Right lung (tissue), 10 donors: ENCODE measurements at places on chromosomes 1 and 21. TPM values are rescaled to one million over a fixed set of nuclear protein-coding genes. Genes with fewer than 3 reads are reported as not detected.

DNA sequence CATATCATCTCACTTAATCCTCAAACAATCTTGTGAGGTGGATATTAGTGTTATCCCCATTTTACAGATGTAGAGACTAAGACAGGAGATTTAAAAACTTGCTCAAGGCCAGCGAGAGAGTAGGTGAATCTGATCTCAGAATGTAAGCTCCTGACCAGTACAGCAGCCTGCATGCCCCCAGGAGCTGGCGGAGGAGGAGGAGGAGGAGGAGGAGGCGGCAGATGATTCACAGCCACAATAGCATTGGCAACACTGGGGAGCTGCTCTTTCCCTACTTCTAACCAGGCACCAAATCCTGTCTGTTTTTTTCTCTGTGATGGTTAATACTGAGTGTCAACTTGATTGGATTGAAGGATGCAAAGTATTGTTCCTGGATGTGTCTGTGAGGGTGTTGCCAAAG is 243.2 kb downstream of the ATG4C start:
- no peak for DNase-seq

Gene DMRTA2
- polyA plus RNA-seq: not detected

DNA sequence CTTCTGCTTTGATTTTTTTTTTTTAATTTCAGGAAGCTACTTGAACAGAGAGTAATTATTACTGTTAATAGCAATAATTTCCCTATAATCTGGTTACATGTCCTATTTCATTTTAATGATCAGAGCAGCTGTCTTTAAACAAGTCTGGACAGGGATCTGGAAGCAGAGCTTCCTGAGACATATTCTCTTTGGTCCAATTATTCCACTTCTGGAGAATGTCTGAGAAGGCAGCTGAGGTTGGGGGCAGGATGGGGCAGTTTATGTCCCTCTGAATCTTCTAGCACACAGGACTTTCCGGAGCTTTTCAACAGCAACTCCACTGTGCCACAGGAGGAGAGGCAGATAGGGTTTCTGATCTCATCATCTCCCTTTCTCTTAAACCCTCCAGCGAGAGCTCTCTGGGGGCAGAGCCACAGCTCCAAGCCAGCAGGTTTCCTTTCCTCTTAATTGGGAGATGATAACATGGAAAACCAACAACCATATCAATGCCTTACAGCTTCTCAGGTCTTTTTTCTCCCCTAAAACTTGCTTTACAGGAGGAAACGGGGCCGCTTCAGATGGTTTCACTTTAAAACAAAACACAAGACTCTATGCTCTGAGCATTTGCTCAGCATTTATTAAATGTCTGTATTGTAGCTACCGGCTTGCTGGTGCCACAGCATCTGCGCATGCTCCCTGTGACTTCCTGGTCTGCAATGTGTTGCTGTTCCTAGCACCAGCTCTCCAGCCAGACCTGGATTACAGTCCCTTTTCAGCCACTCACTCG is 425.7 kb upstream of the USP24 start:
- no peak for DNase-seq

Gene HEYL
- 33.1 TPM for polyA plus RNA-seq

Gene B3GALT5
- 1.2 TPM for polyA plus RNA-seq

Gene C4BPB
- polyA plus RNA-seq: 0.49 TPM

Gene SLAMF9
- not detected for polyA plus RNA-seq

DNA sequence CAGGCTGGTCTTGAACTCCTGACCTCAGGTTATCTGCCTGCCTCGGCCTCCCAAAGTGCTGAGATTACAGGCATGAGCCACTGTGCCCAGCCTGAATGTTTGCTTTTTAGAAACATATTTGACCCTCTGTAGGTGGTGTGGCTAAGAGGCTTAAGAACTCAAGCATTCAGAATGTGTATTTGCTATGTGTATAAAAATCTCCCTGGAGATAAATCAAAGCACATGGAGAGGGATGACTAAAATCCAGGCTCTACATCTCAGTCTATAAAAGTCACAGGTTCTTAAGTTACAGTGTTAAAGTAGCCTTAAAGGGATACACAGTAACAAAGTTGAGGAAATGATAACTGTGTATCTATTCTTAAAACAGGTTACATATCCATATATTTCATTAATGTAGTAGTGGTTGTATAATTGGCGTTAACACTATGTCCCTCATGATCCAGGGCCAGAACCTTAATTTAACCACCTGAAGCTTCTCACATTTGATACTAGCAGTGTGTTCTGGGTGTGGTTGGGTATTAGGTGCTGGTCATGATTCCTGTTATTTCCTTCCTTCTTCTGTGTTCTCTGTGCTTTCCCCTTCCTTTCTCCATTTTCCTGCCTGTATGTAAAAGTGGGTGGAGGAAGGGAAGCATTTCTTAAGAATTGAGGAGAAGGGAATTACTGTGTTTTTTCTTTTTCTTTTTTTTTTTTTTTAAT is 16.2 kb downstream of the GIPC2 start:
- no peak for DNase-seq

Gene KIRREL1
- polyA plus RNA-seq: 47.8 TPM

DNA sequence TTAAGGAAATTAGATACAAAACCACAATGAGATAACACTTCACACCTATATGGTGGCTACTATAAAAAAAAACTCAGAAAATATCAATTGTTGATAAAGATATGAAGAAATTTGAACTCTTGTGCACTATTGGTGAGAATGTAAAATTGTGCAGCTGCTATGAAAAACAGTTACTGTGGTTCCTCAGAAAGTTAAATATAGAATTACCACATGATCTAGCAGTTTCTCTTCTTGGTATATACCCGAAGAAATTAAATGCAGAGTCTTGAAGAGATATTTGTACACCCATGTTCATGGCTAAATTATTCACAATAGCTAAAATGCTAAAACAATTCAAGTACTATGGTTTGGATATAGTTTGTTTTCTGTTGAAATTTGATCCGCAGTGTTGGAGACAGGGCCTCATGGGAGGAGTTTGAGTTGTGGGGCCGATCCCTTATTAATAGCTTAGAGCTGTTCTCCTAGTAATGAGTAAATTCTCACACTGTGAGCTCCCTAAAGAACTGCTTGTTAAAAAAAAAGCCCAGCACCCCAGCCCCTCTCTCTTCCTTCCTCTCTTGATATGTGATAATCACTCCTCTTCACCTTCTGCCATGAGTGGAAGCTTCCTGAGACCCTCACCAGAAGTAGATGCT is 1412.1 kb downstream of the PLA2G4A start:
- no peak for DNase-seq

Gene TRIM62
- 5.0 TPM for polyA plus RNA-seq

DNA sequence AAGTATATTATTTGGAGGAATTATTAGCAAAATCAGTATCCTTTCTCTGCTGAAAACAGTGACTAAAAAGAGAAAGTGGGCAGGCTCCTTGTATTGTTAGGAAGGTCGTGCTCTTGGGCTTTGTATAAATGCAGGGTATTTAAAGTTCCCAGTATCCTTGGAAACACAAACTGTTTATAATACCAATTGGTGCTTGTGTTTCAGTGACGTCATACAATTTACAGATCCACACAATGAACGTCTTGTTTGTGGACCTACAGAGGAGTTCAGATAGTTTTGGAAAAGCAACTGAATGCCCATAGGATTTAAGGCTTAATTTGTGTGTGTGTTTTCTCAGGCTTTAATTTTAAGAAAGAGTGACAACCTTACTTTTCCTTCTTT is 168.2 kb downstream of the RASAL2 start:
- DNase-seq: peak; percentile 31

GRCh38 chr1:235057385-235058306 is 71.0 kb downstream of the TOMM20 start:
- no peak for DNase-seq

- no peak for DNase-seq
Observed at GRCh38 chr21:41317458-41317857, 857 bp downstream of the FAM3B start.

Gene CLK2
- polyA plus RNA-seq: 73.3 TPM

DNA sequence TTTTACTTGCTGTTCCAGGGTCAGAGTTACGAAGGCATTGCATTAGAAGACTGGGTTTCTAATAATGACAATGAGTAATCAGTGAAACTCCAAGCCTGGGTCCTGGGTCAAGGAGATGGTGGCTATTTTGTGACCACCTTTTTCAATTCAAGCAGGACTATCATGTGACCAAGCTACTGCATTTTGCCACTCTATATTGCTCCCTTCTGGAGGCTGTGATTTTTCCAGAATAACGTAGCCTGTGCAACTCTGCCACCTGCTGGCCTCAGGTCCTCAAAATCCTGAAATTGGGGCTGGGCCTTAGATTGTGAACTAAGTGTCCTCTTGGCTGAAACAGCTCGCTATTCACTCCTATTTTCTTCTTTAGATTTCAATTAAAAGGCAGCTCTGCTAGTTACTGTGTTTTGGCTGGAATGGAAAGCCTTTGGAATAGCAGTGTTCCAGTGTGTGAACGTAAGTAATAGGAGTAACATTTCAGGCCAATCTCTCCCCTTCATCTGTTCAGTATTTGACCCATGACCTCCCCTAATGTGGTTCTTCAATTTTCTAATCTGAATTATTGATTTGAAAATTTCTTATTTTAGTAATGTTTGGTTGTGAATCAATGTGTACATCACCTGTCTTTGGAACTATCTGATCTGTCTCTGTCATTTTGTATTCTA is 52.9 kb upstream of the CD46 start:
- DNase-seq: peak; percentile 12

- peak; percentile 53 for DNase-seq
Observed at GRCh38 chr1:28591708-28592320, at the start of gene RAB42. TSS of gene RAB42 (plus strand) at chr1:28592265. CDS start at chr1:28592512, 247 bp downstream.

- no peak for DNase-seq
Observed at GRCh38 chr1:112779665-112780526, 64.8 kb upstream of the PPM1J start.

- no peak for DNase-seq
Observed at GRCh38 chr1:174605198-174605597, 157.4 kb downstream of the GPR52 start.

DNA sequence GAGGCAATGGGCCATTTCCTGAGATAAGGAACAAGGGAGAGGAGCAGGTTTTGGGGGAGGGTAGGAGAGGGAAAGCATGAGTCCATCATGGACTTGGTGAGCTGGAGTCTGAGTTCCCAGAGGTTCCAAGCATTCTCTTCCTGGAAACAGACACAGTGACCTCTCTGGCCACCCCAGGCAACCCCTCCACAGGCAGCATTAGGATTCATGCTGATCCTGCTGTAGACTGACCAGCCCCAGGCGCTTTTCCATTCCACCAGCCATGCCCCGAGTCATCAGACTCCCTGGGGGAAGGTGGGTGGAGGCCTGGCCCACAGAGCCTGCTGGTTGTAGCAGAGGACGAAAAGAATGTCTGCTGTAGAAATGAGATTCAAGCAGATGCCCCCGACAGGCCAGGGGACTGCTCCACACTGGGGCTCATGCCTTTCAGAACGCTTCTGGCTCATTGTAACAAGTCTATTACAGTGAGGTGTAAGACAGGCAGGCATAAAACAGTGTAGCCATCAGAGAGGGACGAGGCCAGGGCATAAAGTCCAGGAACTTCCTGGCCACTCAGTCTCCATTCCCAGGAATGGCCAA is 52.2 kb downstream of the KCND3 start:
- DNase-seq: no peak

GRCh38 chr21:25400427-25400826 is 206.9 kb downstream of the MRPL39 start:
- no peak for DNase-seq

- DNase-seq: no peak
Observed at GRCh38 chr1:223543560-223543959, 121.9 kb downstream of the CAPN8 start.
